Inflammatory macrophage treated with lipopolysaccharide for 4 hours (primary cell): ENCODE measurements at places on chromosomes 3 and 15.

- no peak for DNase-seq
Observed at GRCh38 chr3:71601811-71602210, 18.3 kb upstream of the FOXP1 start.

DNA sequence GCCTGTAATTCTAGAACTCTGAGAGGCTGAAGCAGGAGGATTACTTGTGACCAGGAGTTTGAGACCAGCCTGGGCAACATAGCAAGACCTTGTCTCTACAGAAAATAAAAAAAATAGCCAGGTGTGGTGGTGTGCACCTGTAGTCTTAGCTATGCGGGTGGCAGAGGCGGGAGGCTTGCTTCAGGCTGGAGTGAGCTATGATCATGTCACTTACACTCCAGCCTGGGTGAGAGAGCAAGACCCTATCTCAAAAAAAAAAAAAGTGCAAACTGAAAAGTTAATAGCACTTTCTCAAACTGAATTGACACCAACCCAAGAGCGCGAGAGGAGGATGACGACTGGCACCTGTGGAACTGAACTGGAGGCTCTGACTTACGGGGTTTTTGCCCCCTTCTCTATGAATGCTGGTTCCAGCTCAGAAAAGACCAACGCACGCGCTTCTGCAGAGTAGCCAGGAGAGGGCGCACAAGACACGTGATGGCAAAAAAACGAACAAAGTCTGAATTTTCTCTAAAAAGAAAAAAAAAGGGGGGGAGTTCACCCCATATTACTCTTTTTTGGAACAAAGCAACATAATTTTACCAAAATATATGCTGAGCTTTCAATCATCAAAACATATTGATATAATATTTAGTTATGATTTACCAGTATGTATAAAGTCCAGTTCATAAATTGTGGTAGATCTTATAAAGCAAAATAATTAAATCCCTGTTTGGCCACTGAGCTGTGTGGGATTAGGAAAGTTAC, 23.7 kb downstream of the CFAP92 start:
- peak; percentile 47 for DNase-seq

DNA sequence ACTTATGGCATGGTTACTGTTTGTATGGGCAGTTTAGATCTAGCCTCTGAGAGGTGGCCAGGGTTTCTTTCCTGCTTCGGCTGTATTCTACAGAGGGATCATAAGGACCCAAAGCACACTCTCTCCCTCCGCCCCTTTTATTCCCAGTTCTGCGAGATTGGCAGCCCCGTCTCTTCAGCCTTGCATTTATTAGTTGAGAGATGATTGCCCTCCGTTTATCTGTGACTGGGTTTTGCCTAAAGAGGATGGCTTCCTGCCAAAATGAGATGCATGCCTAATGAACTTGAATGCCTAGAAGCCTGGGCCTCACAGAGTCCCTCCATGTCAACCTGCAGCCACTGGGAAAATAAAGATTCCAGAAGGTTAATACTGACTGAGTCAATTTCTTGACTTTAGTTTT, 97.1 kb upstream of the CHL1 start:
- DNase-seq: no peak

DNA sequence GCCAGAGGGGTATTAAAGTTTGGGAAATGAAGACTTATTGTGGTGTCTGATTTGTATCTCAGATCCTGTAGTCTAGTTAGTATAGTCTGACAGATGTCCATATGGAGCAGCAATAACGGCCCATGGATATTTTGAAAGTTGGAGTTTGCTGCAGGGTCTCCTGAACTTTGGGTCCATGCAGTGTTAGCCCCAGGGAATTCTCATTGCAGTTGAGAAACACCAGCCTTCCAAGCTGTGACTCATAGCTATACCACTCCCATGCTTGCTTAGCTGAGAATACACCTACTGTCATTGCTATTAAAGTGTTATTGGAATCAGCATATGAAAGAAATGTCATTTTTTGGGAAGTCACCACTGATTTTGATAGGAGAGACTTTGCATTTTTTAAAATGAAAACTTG, 29.2 kb downstream of the TMOD2 start:
- no peak for DNase-seq

DNA sequence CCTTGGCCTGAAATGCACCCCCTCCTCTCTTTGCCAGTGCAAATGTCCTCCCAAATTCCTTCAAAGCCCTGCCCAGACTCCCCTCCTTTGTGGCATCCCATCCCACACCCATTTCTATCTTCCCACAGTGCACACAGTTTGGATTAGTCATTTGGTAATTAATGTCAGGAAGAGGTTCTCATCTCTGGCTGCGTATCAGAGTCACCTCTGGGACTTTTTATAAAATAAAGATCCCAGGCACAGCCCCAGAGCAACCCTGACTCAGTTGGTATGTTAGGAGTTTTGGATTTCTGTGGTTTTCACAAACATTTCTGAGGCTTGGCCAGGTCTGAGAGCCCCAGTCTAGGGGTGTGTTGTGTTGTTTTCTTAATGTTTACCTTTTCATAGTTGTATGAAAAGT, 41.6 kb downstream of the C3orf20 start:
- DNase-seq: no peak

GRCh38 chr3:16064642-16065414, 109.7 kb upstream of the GALNT15 start:
- DNase-seq: peak; percentile 24

- DNase-seq: no peak
Observed at GRCh38 chr15:83961311-83961710, 274.3 kb upstream of the GOLGA6L4 start.

- DNase-seq: peak; percentile 11
Observed at GRCh38 chr3:137110392-137110996, 152.7 kb downstream of the IL20RB start.
